ENCODE measurements at places on chromosomes 4 and X.

GRCh38 chrX:102155806-102156179 lies at the start of gene BEX5:
Gene BEX5, minus strand, starts transcription at chrX:102155977. Its CDS starts 1,712 bp downstream, at chrX:102154265.
- DNase-seq, result peak; percentile 15

- DNase-seq, result no peak
These were observed 1489.8 kb downstream of the STIM2 start for GRCh38 chr4:28350485-28350884.

DNA sequence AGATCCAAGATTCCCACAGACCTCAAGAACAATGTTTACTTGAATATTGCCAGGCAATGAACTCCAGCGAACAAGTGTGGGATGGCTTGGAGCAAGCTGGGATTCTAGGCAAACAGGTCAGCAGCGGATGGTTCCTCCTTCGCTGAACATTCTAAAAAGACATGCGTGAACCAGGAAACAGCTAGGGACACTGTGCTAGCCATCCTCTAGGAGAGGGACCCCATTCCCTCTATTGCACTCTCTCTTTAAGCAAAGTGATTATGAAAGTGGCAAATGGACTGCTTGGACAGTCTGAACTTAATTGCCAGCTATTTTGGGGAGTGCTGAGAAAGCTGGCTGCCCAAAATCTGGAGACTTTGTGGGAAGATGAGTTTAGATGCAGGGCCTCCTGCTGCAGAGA lies 29.9 kb upstream of the TEC start:
- no peak for DNase-seq

GRCh38 chr4:80324171-80324570 lies 11.4 kb upstream of the CFAP299 start:
- no peak for DNase-seq

DNA sequence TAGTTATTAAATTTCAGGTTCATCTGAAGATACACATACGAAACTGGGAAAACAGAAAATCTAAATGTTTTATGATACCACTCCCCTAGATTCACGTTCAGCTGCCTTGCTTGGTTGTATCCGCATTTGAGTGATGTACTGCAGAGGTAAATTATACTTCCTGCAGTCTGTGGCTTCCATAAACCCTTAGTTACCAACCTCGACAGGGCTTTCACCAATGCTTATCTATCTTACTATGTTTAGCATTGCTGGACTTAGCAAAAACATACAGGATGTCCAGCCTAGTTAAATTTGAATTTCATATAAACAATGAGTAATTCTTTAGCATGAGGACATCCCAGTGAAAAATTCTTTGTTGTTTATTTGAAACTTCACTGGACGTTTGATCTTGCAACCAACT lies 108.8 kb downstream of the TMA16 start:
- DNase-seq, result no peak

DNA sequence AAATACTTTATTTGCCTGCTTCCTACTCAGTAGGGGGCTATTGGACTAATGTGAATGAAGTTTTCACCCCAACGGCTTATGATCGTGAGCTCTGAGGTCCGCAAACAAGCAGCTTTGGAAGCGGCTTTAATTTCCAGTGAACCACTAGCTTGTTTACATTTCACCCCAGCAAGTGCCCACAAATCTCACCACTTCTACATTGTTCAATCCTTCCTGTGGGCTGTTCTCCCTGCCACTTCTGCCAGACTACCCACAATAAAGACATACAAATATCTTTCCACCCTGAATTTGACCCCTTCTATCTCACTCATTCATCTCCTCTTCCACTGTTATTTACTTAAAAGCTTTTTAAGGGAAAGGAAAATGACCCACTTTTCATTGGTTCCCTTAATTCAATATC lies 98.0 kb downstream of the CDS1 start:
- no peak for DNase-seq

- DNase-seq, result no peak
These were observed 67.2 kb upstream of the SHISA3 start for GRCh38 chr4:42330002-42330592.

GRCh38 chrX:48071064-48071985 lies at the start of gene ZNF630:
Gene ZNF630, minus strand, starts transcription at chrX:48071640. Its CDS starts 4,754 bp downstream, at chrX:48066886.
- DNase-seq, result no peak

GRCh38 chr4:101067383-101067782 lies 279.9 kb downstream of the PPP3CA start:
- no peak for DNase-seq

DNA sequence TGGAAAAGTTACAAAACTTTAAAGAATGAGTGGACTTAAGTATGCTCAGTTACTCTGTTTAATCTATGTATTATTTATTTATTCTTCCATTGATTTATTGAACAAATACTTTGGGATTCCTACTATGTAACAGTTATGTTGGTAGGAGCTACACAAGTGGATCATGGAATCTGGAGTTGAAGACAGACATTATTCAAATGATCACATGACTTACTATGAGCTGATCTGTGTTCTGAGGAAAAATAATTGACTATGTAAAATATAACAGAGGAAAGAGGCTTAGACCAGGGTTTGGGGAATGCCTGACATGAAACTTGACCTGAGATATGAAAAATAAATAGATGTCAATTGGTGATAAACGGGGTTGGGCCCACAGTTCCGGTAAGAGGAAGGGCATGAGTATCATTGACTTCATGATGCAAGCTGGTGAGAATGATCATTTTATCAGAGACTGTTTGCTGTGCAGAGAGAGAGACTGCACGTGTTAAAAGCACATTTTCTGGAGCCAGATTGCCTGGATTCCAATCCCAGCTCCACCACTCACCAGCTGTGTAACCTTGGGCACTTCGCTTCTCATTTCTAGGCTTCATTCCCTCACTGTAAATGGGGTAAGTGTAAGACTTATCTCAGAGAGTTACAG lies 179.0 kb downstream of the SPCS3 start:
- DNase-seq, result no peak

DNA sequence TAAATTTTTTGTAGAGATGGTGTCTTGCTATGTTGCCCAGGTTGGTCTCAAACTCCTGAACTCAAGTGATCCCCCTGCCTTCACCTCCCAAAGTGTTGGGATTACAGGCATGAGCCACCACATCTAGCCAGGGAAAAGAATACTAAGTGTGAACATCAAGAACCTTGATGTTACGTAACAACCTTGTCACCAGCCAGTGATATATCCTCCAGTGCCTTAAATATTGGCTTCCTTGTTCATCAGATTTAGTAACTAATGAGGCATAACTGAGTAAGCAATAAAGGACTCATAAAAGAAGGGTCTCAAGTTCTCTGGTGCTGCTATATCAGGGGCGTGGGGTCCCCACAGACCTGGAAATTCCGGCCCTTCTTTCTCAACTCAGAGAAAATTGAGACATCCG lies 60.5 kb upstream of the ENPEP start:
- no peak for DNase-seq

GRCh38 chrX:45134775-45135174 lies 65.9 kb downstream of the DIPK2B start:
- no peak for DNase-seq

- DNase-seq, result no peak
These were observed 25.8 kb upstream of the DYNLT3 start for GRCh38 chrX:37873220-37873619.

- DNase-seq, result no peak
These were observed 11.8 kb downstream of the CLCN5 start for GRCh38 chrX:49934148-49934547.

GRCh38 chrX:48896611-48897011 lies 957 bp downstream of the TIMM17B start:
- no peak for DNase-seq

DNA sequence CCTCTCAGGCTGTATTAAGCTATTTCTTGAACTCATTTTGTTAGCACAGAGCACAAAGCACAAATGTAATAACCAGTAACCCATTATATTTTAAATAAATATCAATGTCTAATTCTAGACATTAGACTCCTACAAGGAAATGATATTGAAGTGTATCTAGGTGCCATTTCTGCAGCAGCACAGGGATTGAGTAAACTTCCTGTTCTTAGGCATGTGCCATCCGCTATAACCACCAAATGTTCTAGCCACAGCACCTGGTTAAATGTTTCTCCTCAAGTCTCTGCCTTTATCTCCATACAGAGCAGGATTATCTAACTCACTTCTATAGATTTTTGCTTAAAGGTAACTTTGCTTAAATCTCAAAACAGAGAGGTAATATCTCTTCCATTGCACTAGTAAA lies 51.4 kb downstream of the SGMS2 start:
- DNase-seq, result no peak

DNA sequence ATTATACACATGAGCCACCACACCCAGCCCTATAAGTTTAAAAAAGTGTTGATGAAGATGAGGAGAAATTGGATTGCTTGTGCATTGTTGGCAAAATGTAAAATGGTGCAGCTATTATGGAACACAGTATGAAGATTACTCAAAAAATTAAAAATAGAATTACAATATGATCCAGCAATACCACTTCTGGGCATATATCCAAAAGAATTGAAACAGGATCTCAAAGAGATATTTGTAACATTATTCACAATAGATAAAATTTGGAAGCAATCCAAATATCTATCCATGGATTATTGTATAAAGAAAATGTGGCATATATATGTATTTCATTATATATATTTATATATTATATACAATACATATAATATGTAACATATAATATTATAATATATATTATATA lies 515.6 kb upstream of the GNPDA2 start:
- no peak for DNase-seq

- no peak for DNase-seq
These were observed 10.2 kb downstream of the HNRNPH2 start for GRCh38 chrX:101417981-101418841.

DNA sequence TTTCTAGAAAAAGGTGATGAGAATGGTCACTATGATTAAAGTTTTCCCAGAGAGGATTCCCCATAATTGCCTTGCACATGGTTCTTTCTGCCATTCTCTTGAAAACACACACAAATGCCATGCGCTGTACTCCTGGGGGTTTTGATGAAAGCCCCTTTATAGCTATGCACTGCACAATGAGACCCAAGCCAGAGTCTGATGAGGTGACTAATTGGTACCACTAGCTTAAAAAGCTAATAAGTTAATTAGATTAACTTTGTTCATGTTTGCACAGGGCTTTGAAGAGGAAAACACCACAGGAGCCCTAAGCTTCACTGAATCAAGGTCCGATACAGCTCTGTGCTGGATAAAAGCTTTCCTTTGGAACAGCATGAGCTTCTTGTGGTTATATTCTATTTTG lies 132.2 kb downstream of the NKX6-1 start:
- no peak for DNase-seq

GRCh38 chrX:35046660-35047296 lies 104.2 kb downstream of the FAM47B start:
- DNase-seq, result no peak

DNA sequence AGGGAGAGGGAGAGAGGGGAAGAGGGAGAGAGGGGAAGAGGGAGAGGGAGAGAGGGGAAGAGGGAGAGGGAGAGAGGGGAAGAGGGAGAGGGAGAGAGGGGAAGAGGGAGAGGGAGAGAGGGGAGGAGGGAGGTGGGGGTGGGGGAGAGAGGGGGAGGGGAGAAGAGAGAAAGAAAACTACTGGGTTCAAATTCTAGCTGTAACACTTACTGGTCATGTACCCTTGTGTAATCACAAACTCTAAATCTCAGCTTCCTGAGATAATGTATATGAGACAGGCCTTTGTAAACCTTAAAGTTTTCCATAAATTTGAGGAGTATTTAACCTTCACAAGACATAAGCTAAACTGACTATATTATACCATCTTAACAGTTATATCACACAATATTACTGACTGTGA lies 109.1 kb downstream of the FGF16 start:
- no peak for DNase-seq

DNA sequence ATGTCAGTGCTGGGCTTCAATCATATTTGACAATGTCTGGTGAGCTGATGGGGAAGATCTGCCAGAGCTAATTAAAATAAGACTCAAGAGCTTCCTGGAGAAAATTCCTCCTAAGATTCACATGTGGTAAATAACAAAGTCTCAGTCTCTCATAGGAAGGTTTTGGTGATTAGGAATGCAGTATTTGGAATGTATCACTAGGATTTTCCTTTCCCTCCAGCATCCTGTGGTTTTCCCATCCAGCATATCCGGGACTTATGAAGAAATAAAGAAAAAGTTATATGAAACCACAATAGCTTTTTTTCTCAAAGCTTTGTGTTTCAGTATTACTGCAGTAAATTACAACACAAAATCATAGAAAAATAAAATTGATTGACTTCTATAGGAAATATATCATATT lies 1597.1 kb downstream of the ADGRL3 start:
- DNase-seq, result no peak

Measured in stimulated activated CD8-positive, alpha-beta memory T cell treated with anti-CD3 and anti-CD28 coated beads, Interleukin-4, amount 100 ng/mL, for 4 hours (primary cell).